Activated naive CD4-positive, alpha-beta T cell (primary cell): ENCODE measurements at places on chromosomes 7 and 10.

DNA sequence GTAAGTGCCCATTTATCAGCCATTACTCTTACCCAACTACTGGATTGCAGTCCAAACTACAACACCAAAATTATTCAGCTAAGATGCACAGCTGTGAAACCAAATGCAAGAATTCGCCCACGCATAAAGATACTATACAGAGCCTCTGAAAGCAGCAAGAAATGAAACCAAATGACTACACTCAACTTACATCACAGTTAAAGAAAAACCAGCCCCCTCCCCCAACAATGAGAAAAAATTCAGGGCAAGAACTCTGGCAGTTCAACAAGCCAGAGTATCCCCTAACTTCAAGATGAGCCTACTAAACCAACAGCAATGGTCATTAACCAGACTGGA, 209.1 kb upstream of the VWC2 start:
- no peak for DNase-seq

DNA sequence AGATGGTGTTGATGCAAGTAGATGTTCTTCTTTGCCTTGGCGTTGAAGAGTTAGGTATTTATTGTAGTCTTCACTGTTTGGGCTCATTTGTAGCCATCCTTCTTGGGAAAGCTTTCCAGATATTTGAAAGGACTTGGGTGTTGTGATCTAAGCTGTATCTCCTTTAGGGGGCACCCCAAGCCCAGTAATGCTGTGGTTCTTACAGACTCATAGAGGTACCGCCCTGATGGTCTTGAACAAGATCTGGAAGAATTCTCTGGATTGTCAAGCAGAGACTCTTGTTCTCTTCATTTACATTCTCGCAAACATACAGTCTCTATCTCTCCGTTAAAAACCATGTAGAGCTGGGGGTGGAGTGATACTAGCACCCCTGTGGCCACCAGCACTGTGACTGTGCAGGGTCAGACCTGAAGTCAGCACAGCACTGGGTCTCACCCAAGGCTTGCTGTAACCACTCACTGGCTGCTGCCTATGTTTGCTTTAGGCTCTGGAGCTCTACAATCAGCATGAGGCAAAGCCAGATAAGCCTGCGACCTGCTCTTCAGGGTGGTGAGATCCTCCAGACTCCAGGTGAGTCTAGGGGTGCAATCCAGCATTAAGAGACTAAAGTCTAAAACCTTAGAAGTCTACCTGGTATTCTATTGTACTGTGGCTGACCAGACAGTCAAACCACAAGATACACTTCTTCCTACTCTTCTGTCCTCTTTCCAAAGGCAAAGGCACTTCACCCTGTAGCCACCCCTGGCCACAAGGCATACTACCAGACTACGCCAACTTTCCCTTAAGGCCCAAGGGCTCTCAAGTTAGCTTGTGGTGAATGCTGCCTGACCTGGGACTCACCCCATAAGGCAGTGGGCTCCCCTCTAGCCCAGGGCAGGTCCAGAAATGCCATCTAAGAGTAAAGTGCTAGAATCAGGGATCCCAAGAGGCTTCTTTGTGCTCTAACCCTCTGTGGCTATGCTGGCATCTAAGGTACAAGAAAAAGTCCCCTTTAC, 209.7 kb upstream of the TMEM196 start:
- no peak for DNase-seq

GRCh38 chr10:77564731-77565589, 72.6 kb downstream of the KCNMA1 start:
- no peak for DNase-seq

- DNase-seq, result no peak
Observed at GRCh38 chr10:17504547-17505245, 50.3 kb upstream of the ST8SIA6 start.

DNA sequence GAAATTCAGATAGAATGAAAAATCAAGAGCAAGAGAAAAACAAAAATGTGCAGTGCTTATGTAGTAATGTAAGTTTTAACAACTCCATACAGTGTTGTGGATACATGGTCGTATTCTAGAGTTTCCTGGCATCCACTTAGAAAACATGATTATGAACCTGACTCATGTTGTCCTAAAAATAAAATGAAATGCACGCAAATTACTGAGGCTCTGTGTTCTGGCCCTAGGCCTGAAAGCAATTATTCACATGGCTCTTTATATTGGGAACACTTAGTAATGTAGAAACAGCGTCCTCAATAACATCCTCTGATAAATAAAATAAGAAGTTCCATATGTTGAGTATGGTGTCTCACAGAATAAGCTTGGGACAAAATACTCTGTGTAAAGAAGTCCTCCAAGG, 200.2 kb upstream of the SEMA3E start:
- no peak for DNase-seq

DNA sequence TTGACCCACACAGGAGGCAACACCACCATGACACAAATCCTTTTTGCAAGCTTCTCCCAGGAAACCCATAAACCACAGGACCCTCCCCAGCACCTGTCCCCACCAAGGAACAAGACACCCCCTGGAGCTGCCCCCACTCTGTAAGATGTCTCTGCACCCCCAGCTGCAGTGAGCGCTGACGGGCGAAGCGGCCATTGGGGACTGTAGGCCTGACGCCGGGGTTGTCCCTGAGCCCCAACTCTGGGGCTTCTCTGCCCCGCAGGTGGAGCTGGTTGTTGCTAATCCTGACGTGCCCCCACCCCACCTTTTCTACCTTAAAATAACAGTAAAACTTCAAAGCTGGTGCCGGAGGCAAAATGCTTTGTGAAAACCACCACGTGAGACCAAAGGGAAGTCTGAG, 94.7 kb upstream of the PPP2R2D start:
- no peak for DNase-seq

- DNase-seq, result no peak
Observed at GRCh38 chr10:10389182-10389581, 628.5 kb upstream of the CELF2 start.

DNA sequence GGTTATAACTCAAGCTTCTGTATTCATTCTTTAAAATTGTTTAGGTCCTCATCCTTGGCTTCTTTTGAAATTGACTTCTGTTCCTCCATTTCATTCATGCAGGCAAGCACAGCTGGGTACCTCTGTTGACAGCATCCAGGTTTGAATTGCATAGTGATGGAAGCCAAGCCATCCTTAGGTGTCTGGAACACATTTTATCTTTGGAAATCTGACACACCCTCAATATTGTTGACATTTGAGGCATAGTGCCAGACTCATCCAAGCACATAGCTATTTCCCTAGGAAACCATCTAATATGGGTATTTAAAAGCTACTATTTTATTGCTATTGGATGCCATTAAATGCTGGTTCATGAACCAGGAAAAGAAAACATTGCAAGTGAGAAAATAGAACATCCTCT, 142.1 kb upstream of the PTPRZ1 start:
- no peak for DNase-seq

DNA sequence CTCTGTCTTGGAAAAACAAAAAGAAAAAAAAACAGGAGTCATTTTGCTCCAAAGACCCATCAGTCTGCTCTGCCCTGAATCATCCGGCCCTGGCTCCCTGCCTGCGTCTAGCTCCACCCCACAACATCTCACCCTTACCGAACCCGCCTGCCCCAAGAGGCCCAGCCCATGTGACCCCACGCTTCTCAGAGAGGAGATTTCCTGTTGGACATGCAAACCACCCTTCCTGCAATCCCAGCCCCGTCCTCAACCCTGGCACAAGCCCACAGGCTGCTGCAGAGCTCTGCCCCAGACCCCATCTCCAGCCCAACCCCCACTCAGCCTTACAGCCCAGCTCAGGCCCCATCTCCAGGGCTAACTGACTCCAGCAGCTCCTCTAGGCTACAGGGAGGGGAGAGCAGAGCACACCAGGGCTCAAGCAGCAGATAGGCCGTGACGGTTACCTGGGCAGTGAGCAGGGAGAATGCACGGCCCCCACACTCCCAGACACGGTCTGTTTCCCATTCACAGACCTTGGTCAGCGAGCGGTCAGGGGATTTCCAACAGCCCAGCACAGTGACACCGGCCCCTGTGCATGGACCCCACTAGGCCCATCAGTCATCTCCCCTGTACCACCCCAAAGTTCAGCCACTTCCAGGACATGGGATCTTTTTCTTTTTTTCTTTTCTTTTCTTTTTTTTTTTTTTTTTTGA, 69.9 kb upstream of the GTF2I start:
- DNase-seq, result no peak

DNA sequence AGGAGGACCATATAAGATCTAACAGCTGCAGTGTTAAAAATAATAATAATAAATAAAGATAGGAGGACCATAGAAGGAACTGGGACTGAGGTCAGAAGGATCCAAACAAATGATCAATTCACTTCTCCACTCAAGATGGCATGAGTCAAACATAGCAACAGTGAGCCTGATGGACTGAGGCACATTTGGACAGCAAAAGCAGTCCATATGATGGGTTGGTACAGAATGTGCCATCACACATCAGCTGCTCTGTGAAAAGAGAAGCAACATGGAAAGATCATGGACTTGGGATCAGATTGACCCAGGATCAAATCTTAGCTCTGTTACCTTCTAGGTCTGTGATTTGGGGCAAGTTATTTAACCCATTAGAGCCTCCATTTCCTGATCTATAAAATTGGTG, 188.9 kb upstream of the KMT2E start:
- no peak for DNase-seq

GRCh38 chr7:138665249-138665648, 35.9 kb downstream of the SVOPL start:
- no peak for DNase-seq

GRCh38 chr10:69902835-69903535, 101.3 kb downstream of the COL13A1 start:
- no peak for DNase-seq

- DNase-seq, result no peak
Observed at GRCh38 chr10:58662314-58662713, 149.6 kb downstream of the BICC1 start.

DNA sequence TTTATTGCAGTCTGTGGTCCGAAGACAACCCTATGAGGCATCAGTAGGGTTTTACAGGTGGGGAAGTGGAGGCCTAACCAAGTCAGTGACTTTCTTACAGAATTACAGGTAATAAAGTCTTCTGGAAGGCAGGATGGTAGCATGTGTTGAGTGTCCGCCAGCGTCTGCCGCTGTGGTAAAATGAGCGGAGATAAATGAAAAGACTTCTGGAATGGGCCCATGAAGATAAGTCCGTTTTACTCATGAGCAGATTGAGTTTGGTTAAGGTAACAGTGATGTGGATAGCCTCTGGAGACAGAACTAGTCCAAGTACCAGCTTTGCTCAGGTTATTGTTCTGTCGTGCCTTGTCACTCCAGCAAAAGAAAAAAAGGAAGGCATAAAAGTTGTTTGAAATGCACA, 966 bp downstream of the FBH1 start:
- no peak for DNase-seq

DNA sequence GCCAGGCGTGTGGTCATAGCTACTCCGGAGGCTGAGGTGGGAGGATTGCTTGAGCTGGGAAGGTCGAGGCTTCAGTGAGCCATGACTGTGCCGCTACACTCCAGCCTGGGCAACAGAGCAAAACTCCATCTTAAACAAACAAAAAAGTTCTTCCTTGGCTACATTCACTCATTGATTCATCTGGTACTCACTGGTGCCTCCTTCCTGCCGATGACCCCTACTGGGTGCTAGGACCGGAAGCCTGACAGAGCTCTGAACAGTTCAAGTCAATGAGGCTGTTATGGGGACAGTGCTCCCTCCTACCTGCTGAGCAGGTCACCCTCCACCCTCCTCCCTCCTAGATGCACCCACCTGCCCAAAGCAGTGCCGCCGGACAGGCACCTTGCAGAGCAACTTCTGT, 4.9 kb downstream of the PCOLCE start:
- no peak for DNase-seq

DNA sequence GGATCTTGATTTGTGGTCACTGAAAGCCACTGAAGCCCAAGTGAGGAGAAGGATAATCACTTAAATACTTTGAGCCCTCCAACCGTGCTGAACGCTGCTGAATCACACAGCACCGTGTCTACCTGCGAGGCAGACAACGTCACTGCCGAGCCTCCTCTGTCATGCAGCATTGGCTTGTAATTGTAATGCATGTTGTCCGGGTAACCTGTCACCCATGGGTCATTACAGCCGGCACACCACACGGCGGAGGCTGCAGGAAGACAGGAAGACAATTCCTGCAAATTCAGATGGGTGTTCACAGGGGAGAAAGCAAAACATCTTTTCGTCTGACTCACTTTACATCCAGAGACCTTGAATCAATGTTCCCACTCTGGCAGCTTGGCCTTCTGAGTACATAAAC, 546.1 kb upstream of the FOXK1 start:
- DNase-seq, result no peak

- no peak for DNase-seq
Observed at GRCh38 chr10:122648599-122649428, 50.8 kb downstream of the C10orf120 start.

DNA sequence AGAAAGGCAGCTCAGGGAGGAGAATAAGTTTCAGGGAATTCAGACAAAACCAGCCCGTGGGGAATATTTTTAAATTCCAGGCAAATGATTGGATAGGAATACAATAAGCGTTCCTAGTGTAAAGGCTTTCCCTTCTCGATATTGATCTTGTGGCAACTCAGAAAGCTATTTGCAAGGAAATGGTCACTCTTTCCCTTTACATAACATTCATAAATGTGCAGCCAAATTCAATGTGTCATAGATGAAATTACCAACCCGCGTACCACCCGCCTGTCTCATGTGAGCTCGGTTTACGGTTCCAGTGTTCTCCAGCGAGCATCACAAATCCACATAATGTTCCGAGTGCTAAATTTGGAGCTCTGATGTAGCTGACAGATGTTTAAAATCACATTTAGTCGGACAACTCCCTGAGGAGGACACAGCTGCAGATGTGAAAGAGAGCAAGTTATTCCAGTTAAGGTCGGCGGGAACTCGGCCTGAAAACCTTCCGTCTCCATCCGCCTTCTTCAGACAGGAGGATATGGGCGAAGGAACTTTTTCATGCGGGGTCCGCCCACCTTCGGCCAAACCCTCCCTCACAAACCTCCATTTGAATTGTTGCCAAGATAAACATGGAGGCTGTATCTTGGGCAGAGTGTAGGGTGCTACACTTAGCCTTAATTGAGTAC, 327.0 kb downstream of the RNLS start:
- DNase-seq, result no peak

DNA sequence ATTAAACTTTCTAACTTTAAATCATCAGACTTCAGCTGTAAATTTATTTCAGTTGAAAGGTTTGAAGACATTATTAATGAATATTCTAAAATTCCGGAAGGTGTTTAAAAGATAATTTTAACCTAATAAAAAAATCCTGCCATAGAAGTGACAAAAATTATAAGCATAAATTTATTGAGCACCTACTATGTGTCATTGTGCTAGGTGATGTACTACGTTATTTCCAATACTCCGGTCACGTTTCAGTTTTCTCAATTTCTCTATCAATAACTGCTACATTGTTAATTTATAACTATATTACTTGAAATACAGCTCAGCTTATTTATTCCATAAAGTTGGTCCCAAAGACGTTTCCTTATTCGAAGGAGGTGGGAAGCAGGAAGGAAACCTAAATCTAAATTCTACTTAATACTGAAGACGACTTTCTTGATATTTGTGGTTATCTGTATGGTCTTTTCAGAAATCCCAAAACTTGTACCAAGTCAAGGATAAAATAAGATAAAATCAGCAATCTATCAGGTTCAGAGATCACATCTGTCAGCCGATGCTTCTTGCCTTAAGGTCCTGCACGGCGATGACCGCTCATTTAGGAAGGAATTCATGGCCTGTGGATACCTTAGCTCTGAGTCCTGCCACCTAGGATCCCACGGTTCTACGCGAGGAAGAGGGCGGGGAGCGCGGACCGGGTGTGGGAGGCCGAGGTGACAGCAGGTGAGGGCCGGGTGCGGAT, 1.2 kb upstream of the ZEB1 start:
- no peak for DNase-seq
